Chondrocyte (in vitro differentiated cells): ENCODE measurements at places on chromosomes 4 and X. TPM values are rescaled to one million over a fixed set of nuclear protein-coding genes. Genes with fewer than 3 reads are reported as not detected.

DNA sequence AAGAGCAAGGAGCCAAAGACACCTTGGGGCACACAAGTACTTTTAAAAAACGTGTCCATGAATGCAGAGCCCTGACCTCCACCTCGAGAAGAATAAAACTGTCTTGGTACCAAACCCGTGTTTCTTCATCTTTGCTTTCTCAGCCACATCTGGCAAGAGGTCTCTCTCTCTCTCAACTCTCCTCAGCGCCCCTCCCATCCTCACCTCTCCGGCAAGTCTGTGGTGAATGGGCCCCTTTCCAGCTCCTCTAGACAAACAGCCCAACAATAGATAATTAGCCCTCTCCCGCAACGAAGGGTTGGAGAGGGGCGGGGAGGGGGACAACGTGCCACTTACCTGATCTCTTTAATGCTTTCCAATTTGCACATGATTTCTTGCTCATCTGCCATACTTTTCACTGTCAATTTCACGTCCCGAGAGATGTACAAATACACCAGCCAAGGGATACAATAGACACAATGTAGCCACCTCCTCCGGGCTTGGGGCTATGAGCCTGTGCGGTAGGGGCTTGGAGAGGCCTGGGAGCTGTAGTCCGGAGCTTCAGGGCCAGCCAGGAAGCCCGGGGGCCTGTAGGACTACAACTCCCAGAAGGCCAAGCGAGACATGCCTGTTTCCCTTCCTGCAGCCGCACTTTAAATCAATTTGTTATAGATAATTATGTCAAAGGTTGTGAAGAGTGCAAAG lies at the start of gene ZC4H2:
Gene ZC4H2 (minus strand): TSS at position 462 of the 684 bp plus-strand sequence. CDS start 73 bp downstream, at position 389.
- H3K36me3 ChIP-seq: no peaks in the 10 kb centered on the region
- DNase-seq: peak; percentile 86
- H3K27ac ChIP-seq: peak within 1 kb of the TSS; percentile 71
- no peaks in the 10 kb centered on the region for H3K27me3 ChIP-seq
- peak within 1 kb of the TSS; percentile 81 for H3K4me3 ChIP-seq
- H3K4me1 ChIP-seq: peaks cover 5% of the 10 kb centered on the region

The SULT1B1 gene
- 0.15 to 0.52 TPM (median 0.51 TPM) in 3 replicates for total RNA-seq

DNA sequence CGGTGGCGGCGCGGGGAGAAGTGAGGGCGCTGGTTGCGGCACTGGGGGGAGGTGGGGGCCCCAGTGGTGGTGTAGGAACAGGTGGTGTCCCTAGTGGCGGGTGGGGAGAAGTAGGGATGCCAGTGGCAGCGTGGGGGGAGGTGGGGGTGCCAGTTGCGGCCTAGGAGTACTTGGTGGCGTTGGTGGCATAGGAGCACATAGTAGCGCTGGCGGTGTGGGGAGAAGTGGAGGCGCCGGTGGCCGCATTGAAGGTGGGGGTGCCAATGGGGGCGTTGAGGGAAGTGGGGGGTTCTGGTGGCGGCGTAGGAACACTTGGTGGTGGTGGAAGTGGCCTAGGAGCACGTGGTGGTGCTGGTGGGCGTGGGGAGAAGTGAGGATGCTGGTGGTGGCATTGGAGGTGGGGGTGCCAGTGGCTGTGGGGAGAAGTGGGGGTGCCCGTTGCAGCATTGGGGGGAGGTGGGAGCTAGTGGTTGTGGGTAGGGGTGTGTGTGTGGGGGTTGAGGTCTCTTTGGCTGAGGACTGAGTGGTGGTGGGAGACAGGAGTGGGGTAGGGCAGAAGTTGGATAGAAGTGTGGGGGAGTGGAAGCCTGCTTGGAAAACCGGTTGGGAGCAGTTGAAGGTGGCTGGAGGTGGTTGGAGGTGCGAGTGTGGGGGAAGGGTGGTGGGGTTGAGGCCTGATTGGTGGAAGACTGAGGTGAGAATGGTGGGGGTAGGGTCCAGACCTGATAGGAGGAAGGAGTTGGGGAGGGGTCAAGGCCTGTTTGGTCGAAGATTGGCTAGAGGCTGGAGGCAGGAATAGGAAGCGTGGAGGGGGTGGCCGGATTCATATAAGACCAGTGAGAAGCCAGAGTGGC lies 1.1 kb downstream of the GCNA start:
- DNase-seq: no peak
- H3K27ac ChIP-seq: peak overlapping the region; percentile 61
- H3K36me3 ChIP-seq: peaks cover 12% of the 10 kb centered on the region
- no peak overlapping the region for H3K4me3 ChIP-seq
- peaks cover under 1% of the 10 kb centered on the region for H3K4me1 ChIP-seq
- H3K27me3 ChIP-seq: no peaks in the 10 kb centered on the region

- H3K36me3 ChIP-seq: no peaks in the 10 kb centered on the region
- H3K4me1 ChIP-seq: peaks cover 21% of the 10 kb centered on the region
- DNase-seq: no peak
- no peak overlapping the region for H3K27ac ChIP-seq
Observed at GRCh38 chr4:112287258-112287989, 1.7 kb upstream of the TIFA start.

DNA sequence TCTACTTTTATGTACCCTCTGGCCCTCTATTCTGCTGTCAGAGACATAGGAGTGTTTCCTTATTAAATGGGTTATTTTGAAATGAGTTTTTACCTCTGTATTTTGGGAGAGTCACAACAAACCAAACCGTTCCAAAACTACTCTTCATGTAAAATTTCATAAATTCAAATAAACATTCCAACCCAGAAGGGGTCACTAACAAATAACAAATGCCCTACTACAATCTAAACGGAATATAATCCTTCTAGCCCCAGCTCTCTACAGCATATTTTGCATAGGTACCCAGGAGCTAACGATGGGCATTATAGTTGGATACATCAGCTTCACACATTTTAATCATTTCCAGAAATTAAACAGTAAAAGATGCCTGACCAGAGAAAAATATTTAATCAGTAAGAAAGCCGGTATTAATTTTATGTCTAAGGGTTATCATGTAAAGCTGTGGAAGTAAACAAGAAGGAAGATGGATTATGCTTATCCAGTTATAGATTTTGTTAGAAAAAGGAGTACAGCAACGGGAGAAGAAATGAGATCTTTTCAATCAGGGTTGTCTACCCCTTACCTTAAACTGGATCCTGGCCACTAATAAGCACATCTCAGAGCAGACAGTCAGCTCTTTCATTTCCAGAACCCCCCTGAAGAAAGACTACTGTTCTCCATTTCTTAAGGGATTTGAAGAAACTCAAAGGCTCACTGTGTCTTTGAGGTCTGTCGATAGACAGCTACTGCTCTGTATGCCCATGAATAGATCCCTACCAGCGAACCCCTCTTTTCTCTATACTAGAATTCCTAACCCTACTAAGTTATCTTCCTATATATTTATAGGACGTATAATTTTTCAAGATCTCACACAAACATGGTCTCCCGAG lies 1.2 kb downstream of the UGDH start:
- peaks cover 58% of the 10 kb centered on the region for H3K4me1 ChIP-seq
- DNase-seq: no peak
- peak overlapping the region; percentile 97 for H3K27ac ChIP-seq
- H3K36me3 ChIP-seq: peaks cover 8% of the 10 kb centered on the region
- H3K27me3 ChIP-seq: no peaks in the 10 kb centered on the region

DNA sequence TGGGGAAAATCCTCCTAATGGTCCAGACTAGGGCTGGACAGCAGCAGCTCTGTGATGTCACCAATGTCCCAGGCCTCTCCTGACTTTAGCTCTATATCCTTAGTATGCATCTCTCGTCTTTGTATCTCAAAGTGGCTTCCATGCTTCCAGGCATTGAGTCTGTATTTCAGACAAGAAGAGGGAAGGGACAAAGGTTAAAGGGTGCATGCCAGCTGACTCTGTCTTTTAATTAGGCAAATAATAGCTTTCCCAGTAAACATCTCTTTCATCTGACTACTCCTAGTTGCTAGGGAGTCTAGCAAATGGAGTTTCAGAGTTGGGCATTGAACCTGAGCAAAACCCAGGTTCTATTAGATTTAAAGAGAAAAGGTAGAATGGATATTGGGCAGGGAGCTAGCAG lies 5.4 kb downstream of the FAM47E start:
- no peak overlapping the region for H3K4me3 ChIP-seq
- no peak overlapping the region for H3K27ac ChIP-seq
- H3K4me1 ChIP-seq: no peaks in the 10 kb centered on the region
- no peak for DNase-seq

The TBC1D14 gene
- 24.2 to 29.1 TPM (median 25.2 TPM) in 3 replicates for total RNA-seq

GRCh38 chrX:10618961-10619360 lies 1.4 kb downstream of the MID1 start:
- H3K36me3 ChIP-seq: no peaks in the 10 kb centered on the region
- peak overlapping the region; percentile 81 for H3K4me3 ChIP-seq
- H3K27me3 ChIP-seq: no peaks in the 10 kb centered on the region
- no peak for DNase-seq

The DSPP gene
- total RNA-seq: not detected in 3 replicates

- peaks cover 10% of the 10 kb centered on the region for H3K4me1 ChIP-seq
- no peak overlapping the region for H3K27ac ChIP-seq
- no peaks in the 10 kb centered on the region for H3K36me3 ChIP-seq
- peak overlapping the region; percentile 49 for H3K4me3 ChIP-seq
Observed at GRCh38 chrX:79366556-79366872, 620 bp downstream of the ITM2A start.

- no peak for DNase-seq
- no peaks in the 10 kb centered on the region for H3K36me3 ChIP-seq
- H3K4me1 ChIP-seq: peaks cover 14% of the 10 kb centered on the region
- no peak overlapping the region for H3K27ac ChIP-seq
Observed at GRCh38 chr4:56082829-56083228, 134.1 kb downstream of the CEP135 start.

The GYPE gene
- total RNA-seq: not detected in 3 replicates

- no peak overlapping the region for H3K4me3 ChIP-seq
- H3K27ac ChIP-seq: no peak overlapping the region
Observed at GRCh38 chrX:29471829-29472228, 743.5 kb upstream of the MAGEB2 start.

- peaks cover 2% of the 10 kb centered on the region for H3K36me3 ChIP-seq
- H3K27me3 ChIP-seq: peaks cover 81% of the 10 kb centered on the region
- peaks cover 27% of the 10 kb centered on the region for H3K4me1 ChIP-seq
- H3K27ac ChIP-seq: no peak overlapping the region
- no peak overlapping the region for H3K4me3 ChIP-seq
Observed at GRCh38 chr4:4870576-4871241, 11.2 kb downstream of the MSX1 start.

DNA sequence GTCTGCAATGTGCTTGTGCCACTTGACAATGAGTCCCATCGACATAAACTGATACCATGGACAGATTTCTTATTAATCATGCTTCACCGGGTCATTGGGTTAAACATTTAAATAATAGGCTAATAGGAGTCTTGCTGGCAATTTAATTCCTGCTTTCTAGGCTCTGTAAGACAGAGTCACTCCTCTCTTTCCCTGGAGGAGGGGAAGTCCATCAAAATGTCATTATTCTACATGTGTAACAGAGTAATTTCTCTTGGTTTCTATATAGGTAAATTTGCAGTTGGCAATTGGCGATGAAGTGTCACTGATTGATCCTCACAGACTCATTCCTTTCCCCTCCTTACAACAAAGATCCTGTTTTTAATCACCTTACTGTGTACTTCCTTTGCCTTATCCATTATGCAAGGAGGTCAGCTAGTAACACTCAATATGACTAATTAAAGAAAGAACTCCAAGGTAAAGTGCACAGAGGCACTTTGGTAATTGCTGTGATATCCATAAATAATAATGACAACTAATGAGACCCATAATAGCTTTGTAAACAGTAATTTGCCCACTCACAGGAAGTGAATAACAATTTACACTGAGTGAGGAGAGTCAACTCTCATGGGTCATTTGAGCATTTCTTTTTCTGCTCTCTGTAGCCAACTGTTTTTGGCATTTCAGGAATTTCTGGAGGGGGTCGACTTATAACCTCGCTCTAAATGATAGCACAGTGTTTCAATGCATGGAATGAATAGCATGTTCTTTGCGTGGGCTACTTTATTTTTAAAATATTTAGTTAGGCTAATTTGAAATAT lies 184.0 kb downstream of the UGT8 start:
- peaks cover 2% of the 10 kb centered on the region for H3K36me3 ChIP-seq
- H3K4me3 ChIP-seq: no peak overlapping the region
- H3K27ac ChIP-seq: peak overlapping the region; percentile 28
- H3K4me1 ChIP-seq: peaks cover 33% of the 10 kb centered on the region

DNA sequence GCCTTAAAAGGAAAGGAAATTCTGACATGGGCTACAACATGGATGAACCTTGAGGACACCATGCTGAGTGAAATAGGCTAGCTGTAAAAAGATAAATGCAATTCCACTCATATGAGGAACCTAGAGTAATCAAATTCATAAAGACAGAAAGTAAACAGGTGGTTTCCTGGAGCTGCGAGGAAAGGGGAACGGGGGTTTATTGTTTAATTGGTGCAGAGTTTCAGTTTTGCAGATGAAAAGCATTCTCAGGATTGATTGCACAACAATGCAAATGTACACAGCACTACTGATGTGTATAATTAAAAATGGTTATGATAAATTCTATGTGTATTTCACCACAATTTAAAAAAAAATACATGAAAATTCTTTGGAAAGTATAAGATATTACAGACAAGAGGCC lies 24.0 kb downstream of the PLRG1 start:
- H3K4me1 ChIP-seq: no peaks in the 10 kb centered on the region
- no peak overlapping the region for H3K4me3 ChIP-seq
- H3K36me3 ChIP-seq: no peaks in the 10 kb centered on the region
- H3K27ac ChIP-seq: no peak overlapping the region
- peaks cover 47% of the 10 kb centered on the region for H3K27me3 ChIP-seq
- DNase-seq: no peak

DNA sequence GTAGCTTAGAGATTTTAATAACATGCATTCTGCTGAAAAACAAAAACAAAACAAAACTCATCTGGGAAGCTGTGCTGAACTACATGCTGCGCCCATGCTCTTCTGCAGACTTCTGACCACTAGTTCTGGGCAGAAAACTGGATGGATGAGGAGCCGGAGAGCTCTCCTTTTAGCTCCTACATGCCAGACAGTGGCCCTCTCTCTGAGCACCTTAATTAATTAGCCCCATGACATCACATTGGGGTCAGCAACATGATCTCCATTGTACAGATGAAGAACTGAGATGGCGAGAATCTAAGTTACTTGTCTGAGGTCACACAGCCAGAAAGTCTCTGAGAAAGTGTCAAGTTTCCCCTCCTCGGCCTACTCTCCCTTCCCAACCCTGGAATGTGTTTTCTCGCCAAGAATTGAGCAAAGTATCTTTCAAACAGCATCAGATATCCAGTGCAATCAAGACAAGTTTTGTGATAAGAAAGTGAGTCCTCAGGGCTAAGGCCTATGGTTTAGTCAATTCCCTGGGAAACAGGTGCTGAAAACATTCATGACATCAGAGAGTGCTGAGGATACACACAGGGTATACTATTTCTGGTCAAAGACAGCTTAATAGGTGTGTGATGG lies 21.6 kb downstream of the SCD5 start:
- no peaks in the 10 kb centered on the region for H3K27me3 ChIP-seq
- peaks cover 62% of the 10 kb centered on the region for H3K4me1 ChIP-seq

- no peak overlapping the region for H3K4me3 ChIP-seq
- H3K4me1 ChIP-seq: no peaks in the 10 kb centered on the region
- H3K27me3 ChIP-seq: no peaks in the 10 kb centered on the region
- no peak overlapping the region for H3K27ac ChIP-seq
- H3K36me3 ChIP-seq: no peaks in the 10 kb centered on the region
- no peak for DNase-seq
Observed at GRCh38 chr4:11069581-11070211, 359.0 kb downstream of the HS3ST1 start.

- no peak for DNase-seq
- H3K4me3 ChIP-seq: no peak overlapping the region
- H3K36me3 ChIP-seq: no peaks in the 10 kb centered on the region
- H3K27me3 ChIP-seq: peaks cover 9% of the 10 kb centered on the region
Observed at GRCh38 chrX:56554870-56555269, 8.6 kb upstream of the UBQLN2 start.

The CXorf38 gene
- total RNA-seq: 9.5 to 12.1 TPM (median 9.7 TPM) in 3 replicates
